Kidney (tissue), 22 donors: ENCODE measurements at places on chromosomes 13 and 19. TPM values are rescaled to one million over a fixed set of nuclear protein-coding genes. Genes with fewer than 3 reads are reported as not detected.

GRCh38 chr13:22252281-22252830 lies 581.5 kb downstream of the FGF9 start:
- DNase-seq, result no peak

GRCh38 chr19:43564800-43565199 lies 10.5 kb downstream of the XRCC1 start:
- DNase-seq, result no peak

DNA sequence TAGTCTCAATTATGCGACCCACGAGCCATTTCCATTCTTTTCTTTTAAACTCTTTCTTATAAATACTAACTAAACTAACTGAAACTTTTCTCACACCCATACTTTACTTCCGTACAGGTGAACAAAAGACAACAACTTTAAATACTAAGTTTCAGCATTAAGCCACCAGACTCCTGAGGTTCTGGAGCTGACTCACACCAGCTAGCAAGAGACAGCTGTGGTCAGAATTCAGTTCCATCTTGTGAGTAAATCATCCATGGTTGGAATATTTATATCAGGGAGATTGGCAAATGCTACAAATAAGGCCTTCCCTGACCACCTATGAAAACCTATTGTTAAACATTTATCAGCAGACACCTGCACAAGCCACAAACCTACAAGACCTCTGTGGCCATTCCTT lies 897.0 kb downstream of the EFNB2 start:
- DNase-seq, result no peak

- no peak for DNase-seq
These were observed 56.9 kb upstream of the KCTD4 start for GRCh38 chr13:45257638-45258333.

IGFL1 gene
- polyA plus RNA-seq, result not detected

ATP8A2 gene
- polyA plus RNA-seq, result 0.73 TPM

- DNase-seq, result no peak
These were observed 1.2 kb downstream of the CDK8 start for GRCh38 chr13:26255115-26255514.

DNA sequence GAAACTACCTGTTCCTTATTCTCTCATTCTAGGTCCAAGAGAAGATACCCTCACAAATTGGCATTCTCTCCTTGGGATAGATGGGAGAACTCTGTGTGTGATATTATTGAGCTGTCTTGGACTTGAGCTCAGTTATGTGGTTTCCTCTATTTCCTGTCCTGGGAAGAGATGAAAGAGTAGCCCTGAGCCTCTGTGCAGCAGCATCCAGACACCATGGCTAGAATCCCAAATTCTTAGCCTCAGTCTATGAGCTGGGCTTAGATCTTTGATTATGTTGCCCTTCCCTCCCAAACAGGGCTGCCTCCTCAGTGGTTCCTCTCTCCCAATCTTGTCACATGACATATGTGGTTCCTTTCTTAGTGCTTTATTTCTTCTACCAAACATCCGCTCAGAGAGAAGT lies 290.7 kb downstream of the SPRY2 start:
- no peak for DNase-seq

DNA sequence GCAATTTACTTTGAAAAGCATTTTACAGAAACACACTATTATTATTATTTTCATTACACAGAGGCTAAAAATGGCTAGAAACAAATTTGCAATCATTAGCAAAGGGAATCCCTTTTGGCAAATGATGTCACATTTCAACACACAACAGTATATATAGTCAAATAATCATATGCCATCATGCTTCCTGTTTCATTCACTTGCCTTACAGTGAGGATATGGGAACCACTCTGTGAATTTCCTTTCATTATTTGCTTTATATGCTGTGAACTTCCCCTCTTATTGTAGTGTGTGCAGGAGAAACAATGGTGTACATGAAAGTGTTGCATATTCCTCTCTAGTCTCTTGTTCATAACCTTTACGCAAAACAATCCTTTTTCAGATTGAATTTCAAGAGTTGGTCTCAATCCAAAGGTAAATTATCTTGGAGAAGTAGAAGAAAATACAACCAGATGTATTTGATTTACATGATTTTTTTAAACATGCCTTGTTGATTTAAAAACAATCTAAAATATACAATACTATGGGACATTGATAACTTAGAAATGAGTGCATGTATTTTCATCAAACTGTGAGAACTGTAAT lies 657.3 kb downstream of the EFNB2 start:
- DNase-seq, result no peak

- DNase-seq, result no peak
These were observed 5.3 kb downstream of the ABCA7 start for GRCh38 chr19:1045247-1045603.

DNA sequence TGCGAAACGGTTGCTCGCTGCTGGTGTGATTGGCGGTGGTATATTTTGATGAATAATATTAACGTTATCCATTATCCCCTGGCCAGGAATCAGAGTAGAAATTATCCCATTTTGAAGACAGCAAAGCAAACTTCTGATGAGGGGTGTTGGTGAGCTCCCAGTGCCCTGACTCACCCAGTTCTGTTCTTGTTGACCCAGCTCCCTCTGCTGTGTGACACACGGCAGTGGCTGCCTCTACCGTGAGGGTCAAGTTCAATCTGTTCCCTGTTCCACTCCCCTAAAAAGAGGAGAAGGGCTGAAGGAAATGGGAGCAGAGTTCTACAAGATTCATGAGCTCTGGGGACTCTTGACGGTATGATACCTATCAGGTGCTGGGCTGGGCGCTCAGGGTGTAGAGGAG lies 2.0 kb downstream of the CAMSAP3 start:
- no peak for DNase-seq

- no peak for DNase-seq
These were observed 224.4 kb downstream of the LACC1 start for GRCh38 chr13:44104197-44104490.

COMP gene
- 1.8 TPM for polyA plus RNA-seq

GRCh38 chr13:113646921-113647340 lies 11.1 kb downstream of the ATP4B start:
- peak; percentile 69 for DNase-seq

DNA sequence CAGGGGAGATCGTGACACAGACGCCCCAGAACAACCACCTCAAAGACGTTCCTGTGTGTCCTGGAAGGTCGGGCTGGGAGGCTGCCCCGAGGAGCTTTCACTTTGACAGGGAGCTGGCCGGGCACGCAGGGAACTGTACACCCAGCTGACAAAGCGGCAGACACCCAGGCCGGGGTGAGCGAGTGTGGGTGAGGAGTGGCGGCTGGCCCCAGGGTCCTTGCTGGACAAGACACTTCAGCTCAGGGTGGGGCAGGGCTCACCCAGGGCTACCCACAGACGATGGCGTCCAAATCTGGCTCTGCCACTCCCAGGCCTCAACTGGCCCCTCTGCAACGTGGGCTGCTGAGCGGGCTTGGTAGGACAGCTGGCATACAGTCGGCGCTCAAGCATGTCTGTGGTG lies 2.0 kb downstream of the FGF22 start:
- DNase-seq, result no peak
